Activated naive CD8-positive, alpha-beta T cell treated with anti-CD3 and anti-CD28 coated beads, Interleukin-2, amount 10 ng/mL, durations not matched to agents 7 days and 5 days (primary cell): ENCODE measurements at places on chromosomes 4 and X. TPM values are rescaled to one million over a fixed set of nuclear protein-coding genes. Genes with fewer than 3 reads are reported as not detected.

CTAG1A gene
- total RNA-seq: not detected

DNA sequence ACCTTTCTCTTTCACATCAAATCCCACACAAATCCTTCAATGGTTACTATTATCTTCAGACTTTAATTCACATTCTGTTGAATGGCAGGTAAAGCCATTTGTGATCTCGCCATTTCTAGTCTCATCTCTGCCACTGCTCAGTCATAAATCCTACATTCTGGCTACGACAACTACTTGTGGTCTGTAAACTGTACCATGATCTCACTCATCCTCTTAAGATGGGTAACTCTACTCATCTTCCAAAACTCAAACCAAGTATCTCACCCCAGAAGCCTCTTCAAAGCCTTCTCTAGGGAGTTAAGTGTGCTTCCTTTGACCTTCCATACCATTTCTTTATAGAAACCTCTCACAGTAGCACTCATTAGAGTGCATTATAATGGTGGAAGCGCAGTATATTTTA, 101.8 kb downstream of the NEK1 start:
- H3K27me3 ChIP-seq: no peaks in the 10 kb centered on the region
- DNase-seq: no peak
- no peak overlapping the region for H3K4me3 ChIP-seq
- peaks cover 9% of the 10 kb centered on the region for H3K36me3 ChIP-seq
- H3K4me1 ChIP-seq: peaks cover 1% of the 10 kb centered on the region
- no peak overlapping the region for H3K27ac ChIP-seq

- no peaks in the 10 kb centered on the region for H3K36me3 ChIP-seq
- peaks cover 2% of the 10 kb centered on the region for H3K4me1 ChIP-seq
- DNase-seq: peak; percentile 43
- H3K4me3 ChIP-seq: no peak overlapping the region
- no peaks in the 10 kb centered on the region for H3K27me3 ChIP-seq
These were observed 16.2 kb downstream of the AWAT2 start for GRCh38 chrX:70033348-70034051.

DNA sequence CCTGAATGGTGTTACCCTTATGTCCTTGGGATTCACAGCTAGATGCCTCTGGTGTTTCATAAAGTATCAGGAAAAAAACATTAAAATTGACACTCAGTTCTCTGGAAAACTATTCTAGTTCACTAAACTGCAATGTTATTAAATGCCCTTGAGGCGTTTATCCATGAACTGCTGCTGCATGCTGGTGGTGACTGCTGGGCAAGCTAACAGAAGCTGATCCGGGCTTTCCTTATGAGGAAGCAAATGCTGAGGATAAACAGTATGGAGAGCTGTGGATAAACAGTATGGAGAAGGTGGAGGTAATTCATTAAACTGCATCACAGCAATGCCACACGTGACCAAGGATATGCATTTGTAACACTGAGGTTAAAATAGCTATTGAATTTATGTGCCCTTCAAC, 227.0 kb downstream of the NR3C2 start:
- peaks cover 28% of the 10 kb centered on the region for H3K4me1 ChIP-seq
- no peak overlapping the region for H3K4me3 ChIP-seq
- H3K27me3 ChIP-seq: no peaks in the 10 kb centered on the region
- H3K27ac ChIP-seq: no peak overlapping the region

- no peaks in the 10 kb centered on the region for H3K4me1 ChIP-seq
- peaks cover 2% of the 10 kb centered on the region for H3K27me3 ChIP-seq
- H3K36me3 ChIP-seq: no peaks in the 10 kb centered on the region
- DNase-seq: no peak
- no peak overlapping the region for H3K4me3 ChIP-seq
These were observed 75.7 kb upstream of the RAP2C start for GRCh38 chrX:132294776-132295495.

DNA sequence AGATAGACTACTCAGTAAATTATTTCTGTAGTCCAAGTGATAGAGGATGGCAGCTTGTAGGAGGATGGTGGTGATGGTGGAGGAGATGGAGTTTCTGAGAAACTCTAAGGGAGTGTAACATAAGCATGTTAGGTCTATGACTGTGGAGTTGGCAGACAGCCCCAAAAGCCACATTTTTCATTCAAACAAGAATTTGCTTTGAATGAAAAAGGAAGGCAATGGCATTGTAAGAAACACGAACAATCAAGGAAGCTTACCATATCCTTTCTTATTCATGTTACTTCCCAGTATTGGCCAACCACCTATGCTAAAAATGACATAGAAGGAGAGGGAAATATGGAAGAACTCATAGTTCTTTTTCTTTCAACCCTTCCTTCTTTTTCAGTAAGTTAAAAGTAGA, 18.7 kb upstream of the SEC24B start:
- H3K4me3 ChIP-seq: no peak overlapping the region
- peaks cover 2% of the 10 kb centered on the region for H3K4me1 ChIP-seq
- H3K36me3 ChIP-seq: no peaks in the 10 kb centered on the region
- DNase-seq: no peak
- peak overlapping the region; percentile 14 for H3K27ac ChIP-seq
- H3K27me3 ChIP-seq: peaks cover 9% of the 10 kb centered on the region
